Activated CD4-positive, alpha-beta memory T cell treated with anti-CD3 and anti-CD28 coated beads, Interleukin-2, amount 10 ng/mL, durations not matched to agents 7 days and 5 days (primary cell): ENCODE measurements at places on chromosomes 11 and 22. TPM values are rescaled to one million over a fixed set of nuclear protein-coding genes. Genes with fewer than 3 reads are reported as not detected.

The MAPK8IP1 gene
- total RNA-seq, result 0.50 TPM

The CCDC15 gene
- total RNA-seq, result 9.7 TPM

GRCh38 chr11:62688491-62688890 lies 839 bp downstream of the LRRN4CL start:
- peaks cover 25% of the 10 kb centered on the region for H3K36me3 ChIP-seq
- H3K4me3 ChIP-seq, result no peak overlapping the region
- H3K4me1 ChIP-seq, result no peaks in the 10 kb centered on the region
- no peak overlapping the region for H3K27ac ChIP-seq
- H3K27me3 ChIP-seq, result peaks cover 4% of the 10 kb centered on the region

The SNX15 gene
- 24.3 TPM for total RNA-seq

The ZNF280B gene
- total RNA-seq, result 2.0 TPM

- H3K4me3 ChIP-seq, result no peak overlapping the region
- H3K4me1 ChIP-seq, result no peaks in the 10 kb centered on the region
- no peak for DNase-seq
Observed at GRCh38 chr22:29092243-29092642, 19.4 kb downstream of the KREMEN1 start.

GRCh38 chr11:132540581-132540980 lies 991.7 kb downstream of the OPCML start:
- no peaks in the 10 kb centered on the region for H3K4me1 ChIP-seq
- no peak overlapping the region for H3K27ac ChIP-seq
- no peaks in the 10 kb centered on the region for H3K27me3 ChIP-seq
- H3K36me3 ChIP-seq, result no peaks in the 10 kb centered on the region
- no peak for DNase-seq

- H3K27ac ChIP-seq, result peak overlapping the region; percentile 33
- H3K4me3 ChIP-seq, result peak overlapping the region; percentile 31
- peaks cover 56% of the 10 kb centered on the region for H3K4me1 ChIP-seq
- H3K27me3 ChIP-seq, result no peaks in the 10 kb centered on the region
- H3K36me3 ChIP-seq, result peaks cover 55% of the 10 kb centered on the region
Observed at GRCh38 chr11:35049859-35050531, 89.0 kb upstream of the CD44 start.

- no peak for DNase-seq
- no peak overlapping the region for H3K4me3 ChIP-seq
- H3K27ac ChIP-seq, result no peak overlapping the region
- no peaks in the 10 kb centered on the region for H3K36me3 ChIP-seq
Observed at GRCh38 chr11:69511358-69512055, 30.0 kb downstream of the LINC01488 start.

GRCh38 chr22:44889255-44889878 lies 120.4 kb downstream of the PHF21B start:
- no peak overlapping the region for H3K4me3 ChIP-seq
- H3K27me3 ChIP-seq, result no peaks in the 10 kb centered on the region
- H3K36me3 ChIP-seq, result no peaks in the 10 kb centered on the region
- no peak overlapping the region for H3K27ac ChIP-seq
- no peaks in the 10 kb centered on the region for H3K4me1 ChIP-seq

The OR51I1 gene
- total RNA-seq, result not detected

- H3K4me1 ChIP-seq, result peaks cover 5% of the 10 kb centered on the region
- H3K4me3 ChIP-seq, result no peak overlapping the region
- no peak for DNase-seq
- H3K27me3 ChIP-seq, result peaks cover 29% of the 10 kb centered on the region
Observed at GRCh38 chr11:123181075-123181474, 14.0 kb downstream of the CLMP start.
